ENCODE measurements at places on chromosomes 13 and 19.

GRCh38 chr19:4519521-4520277 lies 1.4 kb upstream of the PLIN4 start:
- no peak for DNase-seq

DNA sequence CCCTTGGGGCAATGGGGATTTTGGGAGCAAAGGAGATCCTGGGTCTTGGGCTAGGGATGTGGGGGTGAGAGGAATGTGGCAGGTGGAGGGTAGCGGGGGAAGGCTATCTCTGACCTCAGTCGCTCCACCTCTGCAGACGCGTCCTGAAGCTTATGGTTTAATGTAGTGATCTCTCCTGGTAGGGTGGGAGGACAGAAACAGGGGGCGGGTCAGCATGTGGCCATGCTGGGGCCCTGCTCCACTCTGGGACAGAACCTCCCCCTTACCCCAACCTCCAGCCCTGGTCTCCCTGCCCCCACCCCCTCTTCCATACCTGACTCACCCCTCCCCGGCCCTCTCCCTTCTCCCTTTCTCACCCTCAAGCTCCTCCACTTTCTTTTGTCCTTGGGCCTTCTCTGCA lies 1.4 kb downstream of the BST2 start:
- no peak for DNase-seq

DNA sequence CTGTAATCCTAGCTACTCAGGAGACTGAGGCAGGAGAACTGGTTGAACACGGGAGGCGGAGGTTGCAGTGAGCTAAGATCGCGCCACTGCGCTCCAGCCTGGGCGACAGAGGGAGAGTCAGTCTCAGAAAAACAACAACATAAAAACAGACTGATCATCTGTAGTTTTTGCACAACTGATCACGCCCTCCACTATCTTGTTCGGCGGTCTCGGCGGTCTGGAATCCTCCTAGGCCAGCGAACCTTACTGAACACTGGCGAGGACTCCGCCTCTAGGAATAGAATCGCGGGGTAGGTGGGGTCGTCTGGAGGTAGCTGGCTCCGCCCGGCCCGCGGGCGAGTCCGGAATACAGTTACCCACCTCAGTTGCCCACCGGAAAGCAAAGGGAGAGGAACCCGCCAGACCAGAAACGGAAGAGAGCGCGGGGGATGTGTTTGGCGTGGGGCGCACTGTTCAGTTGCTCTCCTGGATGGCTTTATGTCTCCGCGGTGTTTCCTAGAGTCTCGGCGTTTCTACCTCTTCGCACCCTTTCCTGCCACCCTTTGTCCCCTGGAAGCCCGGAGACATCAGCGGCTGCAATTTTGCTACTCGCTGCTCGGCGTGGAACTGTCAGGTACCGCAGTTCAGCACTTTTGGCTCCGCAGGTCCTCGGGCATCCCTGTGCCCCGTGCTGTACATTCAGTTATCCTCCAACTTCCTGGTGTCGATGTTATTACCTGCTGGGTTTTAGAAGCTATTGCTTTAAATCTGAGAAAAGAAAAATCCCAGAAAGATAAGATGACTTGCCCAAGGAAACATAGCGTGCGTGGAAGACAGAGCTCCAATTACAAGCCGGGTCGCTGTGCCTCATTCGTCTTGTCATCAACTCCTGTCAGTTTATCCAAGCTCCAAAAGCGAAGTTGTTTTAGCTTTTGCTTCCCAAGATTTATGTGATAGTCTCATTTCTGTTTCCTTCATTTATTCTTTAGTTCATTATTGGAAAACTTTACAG lies 24.9 kb upstream of the HNRNPA1L2 start:
- DNase-seq = peak; percentile 80

GRCh38 chr19:52584736-52585440 lies 14.8 kb downstream of the ZNF701 start:
- no peak for DNase-seq

GRCh38 chr13:24905242-24905641 lies 141.3 kb downstream of the RNF17 start:
- DNase-seq = peak; percentile 60

- peak; percentile 66 for DNase-seq
Measured at GRCh38 chr19:49151267-49152118, 3.7 kb downstream of the HRC start.

GRCh38 chr19:35403116-35403760 lies 32.4 kb downstream of the GPR42 start:
- peak; percentile 19 for DNase-seq

- no peak for DNase-seq
Measured at GRCh38 chr13:83975655-83976165, 93.4 kb upstream of the SLITRK1 start.

- DNase-seq = peak; percentile 10
Measured at GRCh38 chr13:28204690-28205443, 66.5 kb downstream of the PAN3 start.

DNA sequence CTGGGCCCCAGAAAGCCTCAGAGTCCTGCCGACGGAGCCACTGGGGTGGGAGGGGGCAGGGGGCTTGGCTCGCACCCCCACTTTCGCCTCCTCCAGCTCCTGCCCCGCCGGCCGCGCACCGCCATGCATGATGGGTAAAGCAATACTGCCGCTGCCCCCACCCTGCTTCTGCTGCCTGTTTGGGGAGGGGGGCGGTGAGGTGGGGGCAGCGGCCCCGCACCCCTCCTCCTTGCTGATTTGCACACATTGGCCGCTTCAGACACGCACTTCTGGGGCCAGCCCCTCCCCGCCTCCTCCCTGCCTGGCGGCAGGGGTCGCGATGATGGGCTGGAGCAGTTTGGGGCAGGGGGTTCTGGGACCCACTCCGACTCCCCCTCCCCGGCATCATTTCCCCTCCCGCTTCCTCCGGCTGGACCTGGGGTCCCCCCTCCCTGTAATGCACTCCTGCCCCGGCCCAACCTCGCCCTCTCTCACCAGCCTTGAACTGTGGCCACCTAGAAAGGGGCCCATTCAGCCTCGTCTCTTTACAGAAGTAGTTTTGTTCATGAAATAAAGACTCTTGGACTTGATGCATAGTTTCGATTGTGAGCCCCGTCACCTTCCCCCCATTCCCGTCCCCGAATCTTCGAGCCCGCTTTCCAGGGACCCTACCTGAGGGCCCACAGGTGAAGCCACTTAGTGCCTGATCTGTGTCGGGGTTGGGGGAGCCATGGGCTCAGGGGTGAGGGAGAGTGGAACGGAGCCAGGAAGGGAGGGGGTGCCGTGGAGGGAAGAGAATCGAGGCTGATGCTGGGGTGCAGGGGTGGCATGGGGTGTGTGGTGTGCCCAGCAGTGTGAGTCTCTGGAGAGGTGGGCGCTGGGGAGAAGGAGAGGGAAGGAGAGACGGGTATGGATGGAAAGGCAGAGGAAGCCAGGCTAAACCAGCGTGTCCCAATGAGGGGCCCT lies 1.4 kb upstream of the HPN start:
- no peak for DNase-seq

- no peak for DNase-seq
Measured at GRCh38 chr13:35210261-35210660, 266.2 kb downstream of the MAB21L1 start.

DNA sequence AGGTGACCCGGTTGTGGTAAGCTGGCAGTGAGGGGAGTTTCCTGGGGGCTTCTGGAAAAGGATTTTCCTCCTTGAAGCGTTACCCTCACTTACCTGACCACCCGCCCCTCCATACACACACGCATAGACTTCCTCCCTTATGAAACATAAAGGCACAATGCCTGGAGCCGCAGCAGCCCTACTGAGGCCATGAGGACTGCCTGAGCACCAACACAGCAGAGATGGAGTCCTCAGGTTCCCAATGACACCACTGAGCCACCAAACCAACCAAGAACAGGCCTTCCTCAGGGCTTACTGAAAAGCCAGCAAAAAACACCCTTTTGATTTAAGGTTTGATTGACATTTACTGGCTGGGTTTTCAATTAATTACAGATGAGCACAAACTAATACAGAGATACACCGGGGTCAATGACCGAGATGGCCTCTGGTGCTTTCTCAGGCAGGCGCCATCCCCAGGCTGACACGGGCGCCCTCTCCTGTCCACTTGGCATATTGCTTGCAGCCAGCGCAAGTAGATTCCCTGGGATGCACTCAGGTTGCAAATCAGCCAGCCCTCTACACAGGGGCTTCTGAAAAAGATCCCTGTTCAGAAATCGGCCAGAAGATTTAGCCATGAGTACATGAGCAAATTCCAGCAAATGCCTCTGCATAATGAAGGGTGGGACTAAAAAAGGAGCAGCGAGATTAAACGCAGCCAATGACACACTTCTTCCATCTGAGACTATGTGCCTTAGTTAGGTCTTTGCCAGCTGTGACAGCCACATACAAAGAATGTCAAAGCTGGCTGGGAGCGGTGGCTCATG lies 14.8 kb downstream of the OPA3 start:
- peak; percentile 54 for DNase-seq

- DNase-seq = no peak
Measured at GRCh38 chr19:34222386-34222785, 32.0 kb upstream of the GARRE1 start.

DNA sequence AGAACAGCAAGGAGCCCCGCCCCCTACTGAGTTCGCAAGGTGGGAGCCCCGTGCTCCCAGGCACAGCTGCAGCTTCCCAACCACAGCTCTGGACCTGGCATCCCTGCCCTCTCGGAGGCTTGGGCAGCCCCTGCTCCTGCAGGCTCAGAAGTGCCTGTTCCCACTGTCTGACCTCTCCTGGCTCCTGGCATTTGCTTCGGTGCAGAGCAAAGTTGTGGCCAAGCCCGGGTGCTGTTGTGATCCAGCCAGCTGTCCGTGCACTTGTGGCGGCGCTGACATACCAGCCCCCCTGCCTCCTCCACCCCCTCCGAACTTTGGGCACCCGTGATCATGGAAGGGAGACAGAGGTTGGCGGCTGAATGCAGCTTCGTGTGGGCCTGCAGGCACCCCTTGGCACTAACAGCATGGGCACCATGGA lies 1386.8 kb downstream of the PCDH9 start:
- no peak for DNase-seq

DNA sequence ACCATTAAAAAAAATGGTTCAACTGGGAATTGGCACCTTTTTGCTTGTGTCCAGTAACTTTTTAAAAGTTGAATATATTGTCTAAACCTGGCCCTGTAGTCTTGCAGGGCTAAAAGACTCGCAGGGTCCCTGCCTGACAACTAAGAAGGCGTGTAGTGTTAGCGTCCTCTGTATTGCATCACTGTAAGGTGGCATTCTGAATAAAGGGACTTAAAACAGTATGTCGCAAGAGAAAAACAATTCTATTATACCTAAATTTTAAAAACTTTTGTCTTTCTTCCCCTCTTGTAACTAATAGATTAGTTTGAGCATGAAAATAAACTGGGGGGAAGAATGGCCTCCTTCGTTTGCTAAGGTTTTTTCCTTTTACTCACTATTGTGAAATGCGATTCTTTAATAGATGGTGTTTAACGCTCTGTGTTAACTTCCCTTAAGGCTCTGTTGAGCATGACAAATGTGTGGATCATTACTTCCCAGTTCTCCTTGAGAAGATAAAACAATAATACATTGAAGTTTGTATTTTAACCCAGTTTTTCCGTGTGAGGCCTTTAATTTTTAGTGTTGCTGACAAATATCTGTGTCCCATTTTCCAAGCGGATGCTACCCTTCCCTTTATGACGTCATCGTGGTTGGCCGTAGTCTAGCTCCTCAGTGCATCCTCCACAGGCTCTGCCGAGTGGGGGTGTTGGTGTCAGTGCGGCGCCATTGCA lies 134.6 kb downstream of the KATNAL1 start:
- peak; percentile 11 for DNase-seq

GRCh38 chr13:41720839-41721561 lies 239.9 kb downstream of the VWA8 start:
- DNase-seq = no peak
